Activated CD4-positive, alpha-beta memory T cell treated with anti-CD3 and anti-CD28 coated beads for 36 hours (primary cell): ENCODE measurements at places on chromosomes 13 and 19. TPM values are rescaled to one million over a fixed set of nuclear protein-coding genes. Genes with fewer than 3 reads are reported as not detected.

DNA sequence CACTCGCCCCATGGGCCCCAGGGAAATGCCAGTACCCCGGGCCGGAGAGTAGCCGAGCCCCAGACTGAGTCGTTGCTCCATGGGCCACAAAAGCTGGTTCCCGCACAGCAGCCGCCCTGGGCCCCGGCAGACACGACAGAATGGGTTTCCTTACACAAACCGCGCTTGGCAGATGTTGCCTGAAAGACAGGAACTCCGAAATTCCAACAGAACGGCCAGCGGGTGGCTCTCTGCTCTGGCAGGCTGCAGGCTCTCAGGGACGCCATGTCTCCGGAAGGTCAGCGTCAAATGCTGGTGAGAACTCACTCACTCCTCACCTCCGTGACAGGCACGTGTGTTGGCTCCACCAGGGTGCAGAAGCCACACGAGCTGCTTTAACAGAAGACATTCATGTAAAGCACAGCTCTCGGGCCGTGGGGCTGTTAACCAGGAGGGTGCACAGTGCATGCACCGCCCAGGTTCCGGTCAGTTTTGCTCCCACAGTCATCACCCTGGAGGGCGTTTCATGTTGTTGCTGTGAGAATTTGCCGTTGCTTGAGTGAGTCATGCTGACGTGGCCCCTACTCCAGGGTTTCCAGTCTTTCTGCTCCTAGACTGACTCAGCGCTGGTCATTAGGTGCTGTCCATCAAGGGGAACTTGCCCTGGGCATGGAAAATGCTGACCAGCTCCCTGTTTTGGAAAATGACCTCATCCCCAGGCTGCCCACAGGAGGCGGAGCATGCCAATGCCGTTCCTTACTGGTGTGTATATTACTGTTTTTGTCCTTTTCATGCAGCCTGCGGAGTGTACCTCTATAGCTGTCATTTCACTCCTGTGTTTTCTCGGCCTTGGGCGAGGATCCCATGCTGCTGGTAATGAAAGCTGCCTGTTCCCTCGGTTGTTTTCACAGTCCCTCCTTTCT lies 44.8 kb downstream of the ANKRD10 start:
- peak; percentile 68 for DNase-seq

DNA sequence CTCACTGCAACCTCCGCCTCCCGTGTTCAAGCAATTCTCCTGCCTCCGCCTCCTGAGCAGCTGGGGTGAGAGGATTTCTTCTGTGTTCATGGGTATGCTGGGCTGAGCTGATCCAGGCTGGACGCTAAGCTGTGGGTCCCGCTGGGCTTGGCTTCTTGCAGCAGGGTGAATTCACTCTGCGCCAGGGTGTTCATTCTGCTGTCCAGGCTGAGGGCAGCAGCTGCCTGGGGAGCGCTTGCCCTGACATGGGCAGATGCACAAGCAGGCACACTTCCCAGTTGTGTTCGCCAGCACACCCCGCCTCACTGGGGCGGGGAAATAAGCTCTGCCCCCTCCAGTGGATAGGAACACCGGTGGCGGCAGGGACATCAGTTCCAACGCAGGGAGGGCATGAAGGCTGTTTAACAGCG lies 7.3 kb upstream of the INAFM1 start:
- no peak for DNase-seq

CYP4F11 gene
- not detected for total RNA-seq

GRCh38 chr13:27921961-27922882 lies 2.4 kb downstream of the PDX1 start:
- DNase-seq: no peak

GRCh38 chr19:49801966-49802661 lies 11.0 kb downstream of the FUZ start:
- DNase-seq: no peak

OR7G2 gene
- not detected for total RNA-seq

DNA sequence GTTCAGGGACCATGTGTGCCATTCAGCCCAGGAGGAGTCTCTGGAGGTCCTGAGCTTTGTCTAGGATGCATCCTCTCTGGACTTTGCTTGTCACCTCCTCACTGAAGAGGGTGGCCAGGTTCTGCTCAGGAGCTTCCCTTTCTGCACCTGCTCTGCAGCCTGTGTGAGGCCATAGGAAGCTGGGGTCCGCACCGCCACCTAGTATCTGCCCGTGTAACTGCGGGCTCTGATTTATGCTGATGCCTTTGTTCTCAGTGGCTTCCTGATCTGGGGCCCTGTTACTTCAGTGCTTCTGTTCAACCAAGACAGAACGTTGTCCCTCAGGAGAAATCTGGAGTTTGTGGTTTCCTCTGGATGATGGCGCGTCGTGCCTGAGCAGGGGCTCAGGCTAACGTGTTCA lies 15.5 kb downstream of the ZNF610 start:
- DNase-seq: no peak

- no peak for DNase-seq
These were observed 26.8 kb upstream of the ALOX5AP start for GRCh38 chr13:30708541-30708940.

- DNase-seq: no peak
These were observed 838.8 kb downstream of the PCDH9 start for GRCh38 chr13:66391322-66391721.

DNA sequence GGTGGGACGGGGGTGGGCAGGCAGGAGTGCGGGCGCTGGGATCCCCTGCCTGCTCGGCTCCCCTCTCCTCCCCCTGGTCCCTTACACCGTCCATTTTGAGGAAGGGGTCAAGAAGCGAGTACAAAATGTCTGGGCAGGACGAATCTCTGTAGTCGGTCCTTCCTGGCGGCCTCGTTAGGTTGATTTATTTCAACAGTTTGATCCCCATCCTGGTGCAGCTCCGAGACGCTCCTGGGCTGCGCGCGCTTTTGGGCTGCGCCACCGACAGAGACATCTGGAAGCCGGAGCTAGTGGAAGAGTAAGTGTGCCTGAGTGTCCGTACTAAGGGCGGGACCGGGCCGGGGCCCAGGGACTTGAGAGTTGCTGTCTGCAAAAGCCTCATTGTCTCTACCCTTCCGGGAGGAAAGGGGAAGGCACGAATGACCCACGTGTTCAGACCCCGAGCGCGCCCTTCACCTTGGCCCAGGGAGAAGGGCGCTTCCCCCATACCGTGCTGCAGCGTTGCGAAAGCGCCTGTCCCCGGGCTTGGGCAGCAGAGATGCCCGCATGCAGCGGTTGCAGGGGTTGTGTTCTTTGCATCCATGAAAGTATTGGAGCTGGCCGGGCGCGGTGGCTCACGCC lies 1.8 kb downstream of the ZNF114 start:
- peak; percentile 29 for DNase-seq

POU4F1 gene
- 0.17 TPM for total RNA-seq

DNA sequence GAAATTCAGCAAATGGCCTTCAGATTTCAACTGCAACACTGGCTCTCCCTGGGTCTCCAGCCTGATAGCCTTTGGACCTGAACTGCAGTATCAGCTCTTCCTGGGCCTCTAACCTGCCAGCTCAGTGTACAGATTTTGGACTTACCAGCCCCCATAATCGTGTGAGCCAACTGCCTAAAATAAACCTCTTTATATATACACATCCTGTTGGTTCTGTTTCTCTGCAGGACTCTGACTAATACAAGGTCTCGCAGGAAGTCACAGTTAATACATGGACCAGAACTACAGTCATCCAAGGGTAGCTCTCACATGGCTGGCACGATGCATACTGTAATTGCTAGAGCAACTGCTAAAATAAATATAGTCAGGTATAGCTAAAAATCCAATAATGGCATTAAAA lies 85.1 kb downstream of the KATNAL1 start:
- no peak for DNase-seq

AP1M2 gene
- total RNA-seq: not detected

NAXD gene
- 22.6 TPM for total RNA-seq

DNA sequence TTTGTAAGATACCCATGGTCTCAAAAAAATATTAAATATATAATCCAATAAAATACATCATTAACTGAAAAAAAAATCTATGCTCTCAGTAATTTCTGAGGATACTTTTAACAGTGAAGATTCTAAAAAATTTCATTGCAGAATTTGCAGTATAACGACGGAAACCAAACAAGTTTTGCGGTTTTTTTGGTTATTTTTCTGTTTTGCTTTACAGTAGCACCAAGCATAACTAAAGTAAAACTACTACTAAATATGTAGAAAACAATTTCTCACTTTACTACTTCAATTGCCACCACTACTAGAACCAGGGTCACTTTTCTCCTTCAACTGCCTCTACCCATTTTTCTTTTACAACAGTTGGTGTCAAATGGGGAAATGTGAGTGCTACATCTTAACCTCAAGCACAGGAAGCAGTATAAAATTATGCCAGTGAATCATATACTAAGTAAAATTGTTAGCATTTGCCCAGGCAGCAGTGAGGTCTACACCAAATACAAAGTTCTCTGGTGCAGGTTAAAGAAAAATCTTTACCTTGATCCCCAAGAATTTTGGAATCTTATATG lies 24.1 kb downstream of the MICU2 start:
- no peak for DNase-seq

DNA sequence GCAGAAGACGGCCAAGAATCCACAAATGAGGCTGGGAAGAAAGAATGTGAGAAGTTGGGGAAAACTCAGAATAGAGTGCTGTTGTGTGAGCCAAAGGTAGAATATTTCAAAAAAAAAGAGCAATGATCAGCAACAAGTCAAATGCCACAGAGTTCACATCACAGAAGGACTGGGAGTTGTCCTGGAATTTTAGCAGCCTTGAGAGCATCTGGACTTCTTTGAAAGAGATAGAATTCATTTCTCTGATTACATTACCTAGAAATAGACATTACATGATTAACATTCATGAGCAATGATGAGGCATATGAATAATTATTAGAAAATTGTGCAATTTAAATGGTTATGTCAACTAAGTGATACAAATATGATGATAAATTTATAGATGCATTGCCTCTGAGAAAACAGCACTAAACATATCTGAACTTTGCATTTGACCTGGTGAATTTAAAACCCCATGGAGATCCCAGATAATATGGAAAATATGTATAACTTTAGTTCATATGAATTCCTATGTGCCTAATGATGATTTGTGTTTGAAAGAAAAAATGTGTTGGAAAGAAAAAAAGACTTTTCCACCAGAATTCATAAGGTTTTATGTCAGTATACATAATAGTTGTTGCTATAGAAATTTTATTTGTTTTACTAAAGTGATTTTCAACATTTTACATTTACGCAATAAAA lies 186.2 kb downstream of the POSTN start:
- DNase-seq: no peak

DNA sequence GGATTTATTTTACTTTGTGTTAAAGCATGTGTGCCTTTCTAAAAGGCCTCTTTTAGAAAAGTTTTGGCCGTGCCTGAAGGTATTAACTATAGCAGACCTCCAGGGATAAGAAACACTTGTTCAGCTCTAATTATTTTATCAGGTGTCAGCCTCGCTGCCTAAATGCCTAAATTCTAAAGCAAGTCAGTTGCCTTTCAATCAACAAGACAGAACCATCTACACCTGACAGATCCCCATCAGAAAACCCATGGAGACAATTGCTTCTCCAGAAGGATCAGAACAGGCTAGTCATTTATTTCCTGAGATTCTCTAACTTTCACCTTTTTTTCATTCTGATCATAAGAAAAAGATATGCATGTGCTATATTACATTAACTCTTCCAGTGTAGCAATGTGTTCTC lies 171.4 kb upstream of the GPC6 start:
- no peak for DNase-seq

SERPINE3 gene
- total RNA-seq: not detected

DNA sequence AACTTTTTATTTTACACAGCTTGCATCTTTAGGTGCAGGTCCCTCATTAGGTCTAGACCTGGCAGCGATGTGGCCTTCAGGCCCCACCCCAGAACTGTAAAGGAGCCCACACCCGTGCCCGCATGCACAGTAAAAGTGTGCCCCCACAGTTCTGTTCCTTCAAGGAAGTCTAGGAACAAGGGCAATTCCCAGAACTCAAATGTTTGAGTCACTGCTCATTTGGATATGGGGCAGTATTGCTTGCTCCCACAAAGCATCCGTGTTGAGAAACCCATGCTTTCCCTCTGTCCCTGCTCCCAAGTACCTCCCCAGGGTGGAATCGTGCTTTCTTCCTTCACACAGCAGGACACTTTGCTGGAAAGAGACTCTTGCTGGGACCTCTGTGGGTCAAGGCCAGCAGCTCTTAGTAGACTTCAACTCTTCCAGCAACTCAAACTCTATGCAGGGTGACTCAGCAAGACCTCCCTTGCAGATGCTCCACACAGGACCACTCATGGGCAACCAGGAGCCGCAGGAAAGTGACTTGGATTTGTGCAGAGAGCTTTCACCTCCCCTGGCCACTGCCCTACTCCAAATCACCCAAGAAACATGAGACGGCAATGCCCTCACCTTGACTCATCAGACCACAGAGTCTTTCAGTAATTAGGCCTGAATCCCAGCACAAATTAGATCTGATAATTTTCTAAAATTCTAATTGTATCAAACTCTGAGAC lies 12.3 kb downstream of the SLC7A1 start:
- no peak for DNase-seq

TEX101 gene
- total RNA-seq: not detected

DNA sequence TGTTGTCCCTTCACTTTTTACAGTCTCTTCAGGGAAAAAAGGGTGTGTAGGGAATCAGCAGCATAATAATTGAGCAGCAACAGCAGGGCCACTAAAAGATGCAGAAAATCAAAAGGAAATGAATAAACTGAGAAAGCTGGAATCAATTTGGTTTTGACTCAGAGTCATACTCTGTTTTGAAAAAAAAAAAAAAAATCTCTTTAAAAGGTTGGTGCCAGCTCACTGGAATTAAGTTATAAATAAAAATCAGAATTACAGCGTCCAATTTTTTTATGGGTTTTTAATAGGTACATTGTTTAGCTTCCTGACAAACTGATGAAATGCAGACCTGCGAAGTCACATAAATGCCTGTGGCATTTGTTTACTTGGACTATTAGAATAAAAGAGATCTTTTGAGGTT lies 231.9 kb downstream of the COG6 start:
- no peak for DNase-seq

METTL21C gene
- total RNA-seq: not detected

NUFIP1 gene
- 9.3 TPM for total RNA-seq

DNA sequence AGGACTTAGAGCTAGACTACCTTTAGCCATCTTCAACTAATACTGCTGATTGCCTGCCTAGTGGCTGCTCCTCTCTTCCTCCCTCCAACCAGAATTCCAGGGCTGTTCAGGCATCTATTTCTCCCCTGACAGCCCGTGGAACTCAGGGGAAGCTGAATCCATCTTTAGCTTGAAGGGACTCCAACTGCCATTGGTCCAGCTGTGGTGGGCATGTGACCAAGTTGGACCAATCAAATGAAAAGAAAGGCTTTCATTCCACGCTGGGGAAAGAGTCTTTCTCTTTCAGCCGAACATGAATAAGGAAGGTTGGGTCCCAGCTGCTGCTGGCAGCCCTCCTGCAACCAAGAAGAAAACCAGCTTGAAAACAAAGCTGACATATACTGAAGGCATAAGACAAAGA lies 168.5 kb upstream of the OBI1 start:
- no peak for DNase-seq

LGALS7 gene
- total RNA-seq: not detected

DNA sequence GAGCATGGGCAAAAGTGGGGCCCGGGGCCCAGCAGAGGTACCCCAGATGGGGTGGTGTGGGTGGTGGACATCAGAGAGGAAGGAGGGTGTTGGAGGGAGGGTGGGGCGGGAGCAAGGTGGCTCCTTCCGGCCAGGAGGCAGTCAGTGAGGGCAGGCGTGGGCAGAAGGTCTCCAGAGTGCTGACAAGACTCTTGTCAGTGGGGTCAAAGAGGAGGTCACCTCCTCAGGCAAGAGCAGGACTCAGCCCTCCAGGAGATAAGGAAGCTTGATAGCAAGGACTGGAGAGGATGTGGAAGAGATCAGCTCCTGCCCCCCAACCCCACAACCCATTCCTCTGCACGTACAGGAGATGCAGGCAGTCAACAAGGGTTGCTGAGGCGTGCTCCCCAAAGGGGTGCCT lies 9.8 kb downstream of the GJA3 start:
- no peak for DNase-seq
